ENCODE measurements at places on chromosomes 7 and 10. TPM values are rescaled to one million over a fixed set of nuclear protein-coding genes. Genes with fewer than 3 reads are reported as not detected.

DNA sequence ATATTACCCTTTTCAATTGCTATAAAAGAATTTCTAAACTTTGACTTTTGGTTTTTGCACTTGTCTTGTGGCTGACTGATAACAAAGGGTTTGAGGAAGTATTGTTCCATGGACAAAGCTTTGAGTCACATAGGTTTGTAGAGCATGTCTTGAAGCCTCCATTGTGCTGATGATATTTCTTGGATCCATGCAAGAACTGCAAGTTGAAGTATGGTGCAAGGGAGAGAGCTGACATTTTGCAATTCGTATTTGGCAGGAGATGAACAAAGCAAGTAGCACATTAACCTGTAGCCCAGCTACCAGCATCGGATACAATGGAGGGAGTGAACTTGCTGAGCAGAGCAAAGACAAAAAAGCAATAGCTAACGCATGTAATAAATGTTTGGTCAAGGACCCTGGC is 23.4 kb downstream of the MGAM2 start:
- no peak for DNase-seq

GRCh38 chr10:102982296-102982695 is 64.2 kb downstream of the CNNM2 start:
- no peak for DNase-seq

CELF2 gene
- 11.8 TPM for polyA plus RNA-seq

- no peak for DNase-seq
Observed at GRCh38 chr7:20778063-20778721, 8.5 kb downstream of the SP8 start.

DNA sequence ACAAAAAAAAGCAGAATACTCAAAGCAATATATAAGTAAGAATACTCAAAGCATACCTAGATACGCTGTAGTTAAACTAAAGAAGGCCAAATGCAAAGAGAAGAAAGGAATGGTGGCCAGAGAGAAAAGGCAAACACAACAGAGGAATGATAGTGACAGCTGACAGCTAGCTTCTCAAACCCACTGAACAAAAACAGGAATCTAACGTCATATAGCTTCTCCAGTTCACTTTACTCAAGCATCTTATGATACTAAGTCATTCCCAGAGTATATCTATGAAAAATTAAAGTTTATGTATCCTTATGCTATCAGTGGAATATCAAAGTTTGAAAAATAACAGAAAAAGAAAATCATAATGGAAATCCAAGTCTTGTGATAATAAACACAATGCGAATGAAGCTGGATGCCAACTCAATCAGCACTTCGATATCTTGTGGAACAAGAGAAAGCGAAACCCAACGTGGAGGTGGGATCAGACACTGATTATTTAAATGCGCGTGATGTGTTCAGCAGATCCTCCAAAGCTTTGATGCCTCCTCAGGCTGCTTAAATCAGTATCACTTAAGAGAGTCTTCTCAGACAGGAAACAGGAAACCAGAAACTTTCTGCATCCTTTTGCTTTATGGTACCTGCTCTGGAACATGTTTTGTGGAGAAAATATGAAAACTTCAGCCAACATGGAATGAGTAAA is 102.8 kb downstream of the PIP4K2A start:
- no peak for DNase-seq

USP6NL gene
- 28.2 TPM for polyA plus RNA-seq

DNA sequence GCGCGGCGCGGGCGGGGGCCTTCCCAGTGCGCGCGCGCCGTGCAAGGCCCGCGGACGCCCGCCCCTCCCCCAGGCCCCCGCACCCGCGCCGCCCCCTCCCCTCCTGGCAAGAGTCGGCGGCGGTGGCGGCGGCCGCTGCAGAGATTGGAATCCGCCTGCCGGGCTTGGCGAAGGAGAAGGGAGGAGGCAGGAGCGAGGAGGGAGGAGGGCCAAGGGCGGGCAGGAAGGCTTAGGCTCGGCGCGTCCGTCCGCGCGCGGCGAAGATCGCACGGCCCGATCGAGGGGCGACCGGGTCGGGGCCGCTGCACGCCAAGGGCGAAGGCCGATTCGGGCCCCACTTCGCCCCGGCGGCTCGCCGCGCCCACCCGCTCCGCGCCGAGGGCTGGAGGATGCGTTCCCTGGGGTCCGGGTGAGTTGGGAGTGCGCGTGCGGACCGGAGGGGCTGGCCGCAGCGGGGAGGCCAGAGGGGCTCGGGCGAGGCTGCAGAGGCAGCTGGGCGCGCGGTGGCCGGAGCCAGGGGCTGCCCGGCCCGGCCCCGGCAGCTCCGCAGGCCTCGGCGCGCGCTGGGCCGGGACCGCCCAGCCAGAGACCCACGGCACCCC is at the start of gene BMPR1A:
BMPR1A (plus strand) TSS at position 109 of the 602 bp plus-strand sequence. CDS start 119,400 bp downstream, outside the sequence.
- DNase-seq: no peak

DNA sequence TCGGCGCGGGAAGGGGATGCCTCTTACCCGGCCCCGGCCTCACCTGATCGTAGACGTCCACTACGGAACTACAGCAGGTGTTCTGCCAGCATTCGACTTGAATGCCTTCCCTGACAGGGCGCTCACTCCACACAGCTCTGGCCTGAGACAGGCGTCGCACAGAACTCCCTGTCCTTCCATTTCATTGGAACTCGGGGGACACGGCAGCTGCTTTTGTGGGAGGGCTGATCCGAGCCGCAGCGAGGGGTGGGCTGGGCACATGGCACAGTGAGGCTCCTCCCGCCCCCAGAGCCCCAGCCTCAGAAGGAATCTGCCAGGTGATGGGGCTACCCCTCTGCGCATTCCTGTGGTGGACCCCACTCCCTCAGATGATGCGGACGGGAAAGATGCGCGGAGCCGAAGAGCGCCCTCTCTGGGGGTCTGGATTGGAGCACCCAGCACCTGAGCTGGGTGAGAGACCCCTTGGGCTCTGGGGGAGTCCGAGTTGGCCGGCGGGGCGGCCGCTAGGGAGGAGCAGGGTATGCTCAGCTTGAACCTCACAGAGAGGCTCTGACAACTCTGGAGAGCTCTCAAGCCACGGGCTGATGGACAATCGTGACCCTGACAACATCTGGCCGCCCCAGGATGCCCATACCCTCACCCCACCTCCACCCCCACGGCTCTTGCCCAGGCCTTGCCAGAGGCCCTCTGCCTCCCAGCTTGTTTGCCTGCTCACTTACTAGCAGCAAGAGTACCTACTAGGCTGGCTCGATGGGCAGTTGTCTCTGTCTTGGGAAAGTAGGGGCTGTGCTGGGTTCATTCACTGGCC is 36.6 kb downstream of the RASGEF1A start:
- no peak for DNase-seq

FAM24B gene
- polyA plus RNA-seq: 4.4 TPM

HMX2 gene
- 1.5 TPM for polyA plus RNA-seq

DNA sequence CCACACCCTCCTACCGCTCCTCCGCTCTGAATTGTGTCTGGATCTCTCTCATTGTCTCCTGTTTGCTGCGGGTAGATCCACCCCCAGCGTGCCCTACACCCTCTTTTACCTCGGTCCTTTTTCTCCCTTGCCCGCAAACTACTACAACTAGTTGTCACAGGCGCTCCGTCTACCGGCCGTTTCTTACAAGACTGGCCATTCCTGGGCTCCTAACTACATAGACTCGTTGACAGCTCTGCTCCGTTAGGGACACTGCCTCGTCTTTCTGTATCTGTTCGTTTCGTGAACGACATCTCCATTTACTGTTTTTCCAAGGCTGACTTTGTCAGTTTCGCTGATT is 786 bp downstream of the TAF3 start:
- DNase-seq: peak; percentile 17

DNA sequence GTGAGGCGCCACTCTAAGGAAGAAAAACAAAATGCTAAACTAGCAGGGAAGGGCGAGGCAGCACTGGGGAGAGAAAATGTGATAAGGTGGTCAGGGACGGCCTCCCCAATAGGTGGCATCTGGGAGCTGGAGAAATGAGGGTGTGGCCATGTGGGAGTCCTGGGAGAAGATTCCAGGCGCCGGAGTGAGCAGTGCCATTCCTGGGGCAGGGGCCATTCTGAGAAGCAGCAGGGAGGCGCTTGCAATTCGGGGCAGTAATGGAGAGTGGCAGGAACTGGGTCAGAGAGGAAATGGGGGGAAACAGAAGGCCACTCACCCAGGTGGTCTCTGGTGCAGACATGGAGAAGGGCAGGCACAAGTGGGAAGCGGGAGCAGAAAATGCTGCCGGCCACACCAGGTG is 61.8 kb upstream of the LRRC18 start:
- no peak for DNase-seq

CRHR2 gene
- not detected for polyA plus RNA-seq

TUBB8 gene
- polyA plus RNA-seq: 1.4 TPM

- DNase-seq: no peak
Observed at GRCh38 chr10:112532956-112533355, 85.9 kb downstream of the VTI1A start.

TRIM73 gene
- polyA plus RNA-seq: 4.9 TPM

CALML5 gene
- not detected for polyA plus RNA-seq

SPDYE1 gene
- 0.40 TPM for polyA plus RNA-seq

GRCh38 chr7:218316-218715 is 25.9 kb downstream of the FAM20C start:
- DNase-seq: no peak

DNA sequence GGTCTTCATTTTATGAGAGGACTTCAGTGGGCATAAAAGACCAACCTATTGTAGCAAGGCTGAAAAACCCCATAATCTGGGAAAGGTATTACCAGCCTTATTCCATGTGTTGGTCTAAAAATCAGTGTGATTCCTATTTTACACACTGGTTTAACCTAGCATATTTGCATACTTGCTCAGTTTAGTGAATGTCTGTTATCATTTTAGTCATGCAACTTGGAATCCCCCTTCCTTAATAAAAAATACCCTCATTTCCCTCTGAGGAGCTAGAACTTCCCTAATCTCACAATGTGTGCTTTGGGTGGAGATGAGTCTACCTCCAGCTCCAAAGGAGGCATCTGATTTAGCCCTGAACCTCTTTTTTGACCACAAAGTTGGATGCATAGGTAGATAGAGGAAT is 312.8 kb upstream of the SORCS1 start:
- no peak for DNase-seq

GRCh38 chr10:108388706-108389105 is 1224.2 kb upstream of the SORCS1 start:
- no peak for DNase-seq

DNA sequence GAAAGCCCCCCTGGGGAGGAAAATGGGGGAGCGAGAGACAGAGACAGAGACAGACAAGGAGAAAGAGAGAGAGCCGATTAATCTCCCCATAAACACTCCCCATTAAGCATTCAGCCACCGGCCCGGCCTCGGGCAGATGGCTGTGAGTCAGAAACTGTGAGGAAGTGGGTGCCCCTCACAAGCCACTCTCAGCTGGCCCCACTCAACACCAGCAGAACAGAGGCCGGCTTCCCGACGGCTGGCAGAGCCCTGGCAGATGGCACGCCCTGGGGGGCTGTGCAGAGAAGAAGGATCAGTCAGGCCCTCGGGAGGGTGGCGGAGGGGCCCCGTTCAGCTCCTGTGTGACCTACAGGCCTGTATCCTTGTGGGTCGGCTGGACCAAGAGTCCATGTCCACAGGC is 41.2 kb downstream of the CAMK2B start:
- no peak for DNase-seq

- no peak for DNase-seq
Observed at GRCh38 chr10:119316729-119317097, 109.3 kb downstream of the GRK5 start.

DNA sequence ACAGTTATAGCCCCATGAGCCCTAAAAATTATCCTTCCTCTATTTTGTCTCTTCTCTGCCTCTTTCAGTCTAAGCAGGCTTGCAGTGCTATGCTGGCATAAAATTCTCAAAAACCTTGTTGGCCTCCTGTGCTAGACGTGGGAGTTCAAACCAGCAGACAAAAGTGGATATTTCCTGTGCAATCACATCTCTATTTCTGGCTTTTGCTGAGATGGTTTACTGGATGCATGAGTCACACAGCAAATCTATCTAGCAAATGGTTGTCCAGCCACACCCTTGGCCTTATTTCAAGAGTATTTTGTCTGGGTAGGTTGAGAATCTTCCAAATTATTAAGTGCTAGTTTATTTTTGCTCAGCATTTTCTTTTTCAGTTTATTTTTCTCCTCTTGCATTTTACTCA is 370.8 kb downstream of the CDC14C start:
- no peak for DNase-seq

DNA sequence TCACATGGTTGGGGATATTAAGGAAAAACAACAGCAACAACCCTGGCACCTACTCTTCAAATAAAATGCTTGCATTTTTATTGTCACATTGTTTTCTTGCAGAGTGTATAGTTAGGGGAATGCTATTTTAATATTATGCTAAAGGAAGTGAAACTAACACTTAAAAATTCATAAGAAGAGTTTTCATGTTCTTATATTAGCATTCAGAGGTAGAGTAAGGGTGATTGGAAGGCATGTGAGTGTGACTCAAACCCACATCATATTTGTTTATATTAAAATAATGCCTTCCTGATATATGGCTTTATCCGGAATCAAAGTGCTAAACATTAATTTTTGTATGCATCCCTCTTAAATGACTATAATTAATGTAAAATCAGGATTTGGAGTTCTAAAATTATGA is 59.8 kb upstream of the TES start:
- DNase-seq: no peak

SPDYE11 gene
- 0.47 TPM for polyA plus RNA-seq

GRCh38 chr10:5816170-5816569 is 2.9 kb upstream of the GDI2 start:
- no peak for DNase-seq

- no peak for DNase-seq
Observed at GRCh38 chr7:152862006-152862405, 102.5 kb downstream of the ACTR3B start.

- no peak for DNase-seq
Observed at GRCh38 chr10:120824881-120825309, 26.3 kb upstream of the WDR11 start.

DNA sequence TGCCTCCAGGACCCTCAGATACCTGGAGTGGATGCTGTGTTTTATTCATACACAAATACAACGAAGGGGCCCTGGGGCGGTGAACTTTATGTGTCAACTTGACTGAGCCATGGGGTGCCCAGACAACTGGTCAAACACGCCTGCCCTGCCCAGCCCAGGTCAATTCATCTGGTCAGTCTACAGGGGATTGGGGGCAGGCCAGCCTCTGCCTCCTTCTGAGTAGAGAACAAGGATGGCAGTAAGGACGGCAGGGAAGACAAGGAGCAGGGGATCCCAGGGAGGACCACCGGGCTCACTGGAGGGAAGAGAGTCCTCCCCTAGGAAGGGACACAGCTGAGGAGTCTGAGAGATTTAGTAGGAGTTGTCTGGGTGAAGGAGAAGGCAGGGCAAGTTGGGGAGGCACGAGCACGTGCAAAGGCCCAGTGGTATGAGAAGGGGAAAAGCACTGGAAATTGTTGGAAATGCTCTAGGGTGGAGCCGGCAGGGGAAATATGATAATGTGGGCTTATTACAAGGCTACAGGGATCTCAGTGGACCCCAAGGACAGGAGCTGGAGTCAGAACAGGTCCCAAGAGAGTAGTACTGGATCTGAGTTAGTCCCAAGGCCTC is 63.4 kb downstream of the MYL10 start:
- DNase-seq: no peak

SPDYE2 gene
- 4.5 TPM for polyA plus RNA-seq

GRCh38 chr7:12578930-12579640 is 8.6 kb downstream of the SCIN start:
- no peak for DNase-seq

DNA sequence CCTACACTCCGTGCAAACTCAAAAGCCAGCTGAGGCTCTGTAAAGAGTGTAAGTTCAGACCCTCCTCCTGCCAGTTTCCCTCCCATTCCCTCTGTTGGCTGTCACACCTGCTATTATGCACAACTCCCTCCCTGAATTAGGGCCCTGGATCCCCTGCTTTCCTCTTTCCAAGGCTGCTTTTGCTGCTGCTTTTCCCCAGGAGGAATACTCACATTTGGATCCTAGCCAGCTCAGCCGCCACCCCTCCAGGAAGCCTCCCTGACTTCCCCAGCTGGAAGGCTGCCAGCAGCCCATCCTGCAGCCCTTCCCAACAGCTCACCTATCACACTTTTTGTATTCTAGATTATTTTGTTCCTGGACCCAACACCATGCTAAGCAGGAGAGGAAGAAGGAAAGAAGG is 40.9 kb upstream of the WDR11 start:
- no peak for DNase-seq
